Activated effector memory CD4-positive, alpha-beta T cell treated with Interleukin-2 at 50 U/mL for 16 hours (primary cell): ENCODE measurements at places on chromosomes 2 and 18.

DNA sequence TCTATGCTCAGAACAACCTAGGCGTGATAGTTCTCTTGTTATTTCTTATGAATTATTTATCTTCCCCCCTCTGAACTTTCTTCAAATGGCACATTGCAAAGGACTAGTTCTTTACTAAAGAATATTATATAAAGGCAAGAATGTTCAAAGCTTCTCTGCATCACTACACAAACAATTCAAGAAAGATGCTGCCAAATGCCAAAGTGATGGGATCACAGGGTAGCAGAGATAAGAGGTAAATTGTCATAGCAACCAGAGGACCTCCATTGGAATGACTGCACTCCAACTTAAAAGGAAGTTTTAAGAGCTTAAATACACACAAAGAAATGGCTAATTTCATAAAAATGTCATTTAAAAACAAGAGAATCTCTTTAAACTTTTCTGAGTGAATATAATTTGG is 72.8 kb downstream of the AQP4 start:
- DNase-seq = no peak

DNA sequence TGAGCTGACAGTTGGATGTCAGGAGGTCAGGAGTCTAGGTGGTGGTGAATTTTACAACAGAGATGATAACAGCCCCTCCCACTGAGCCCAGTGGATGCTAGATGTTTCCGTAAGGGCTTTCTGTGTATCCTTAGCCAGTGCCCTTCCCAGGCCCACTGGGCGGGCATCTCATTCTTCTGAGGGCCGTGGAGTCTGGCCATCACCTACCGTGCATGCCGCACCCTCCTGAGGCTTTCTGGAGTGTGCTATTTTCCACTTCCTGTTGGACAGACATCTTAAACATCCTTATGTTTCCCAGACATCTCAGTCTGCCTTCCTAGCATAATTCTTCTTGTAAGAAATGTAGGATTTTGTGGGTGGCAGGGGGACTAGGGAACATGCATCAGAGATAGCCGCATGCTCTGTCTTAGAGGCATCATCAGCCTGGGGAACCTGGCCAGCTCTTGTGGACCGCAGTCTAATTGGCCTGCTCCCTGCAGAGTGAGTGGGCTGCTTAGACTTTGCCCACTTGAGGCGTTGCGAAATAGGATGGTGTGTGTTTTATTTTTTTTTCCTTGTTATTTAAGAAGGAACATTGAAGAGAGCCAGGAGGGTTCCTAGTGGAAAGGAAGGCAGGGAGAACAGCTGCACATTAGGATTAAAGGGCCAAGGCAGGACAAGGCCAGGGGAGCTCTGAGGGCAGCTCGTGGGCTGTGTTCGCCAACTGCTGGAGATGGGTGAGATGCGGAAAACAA is 135.8 kb downstream of the SH3RF3 start:
- no peak for DNase-seq

- no peak for DNase-seq
Observed at GRCh38 chr2:28325567-28326468, 66.8 kb upstream of the FOSL2 start.

DNA sequence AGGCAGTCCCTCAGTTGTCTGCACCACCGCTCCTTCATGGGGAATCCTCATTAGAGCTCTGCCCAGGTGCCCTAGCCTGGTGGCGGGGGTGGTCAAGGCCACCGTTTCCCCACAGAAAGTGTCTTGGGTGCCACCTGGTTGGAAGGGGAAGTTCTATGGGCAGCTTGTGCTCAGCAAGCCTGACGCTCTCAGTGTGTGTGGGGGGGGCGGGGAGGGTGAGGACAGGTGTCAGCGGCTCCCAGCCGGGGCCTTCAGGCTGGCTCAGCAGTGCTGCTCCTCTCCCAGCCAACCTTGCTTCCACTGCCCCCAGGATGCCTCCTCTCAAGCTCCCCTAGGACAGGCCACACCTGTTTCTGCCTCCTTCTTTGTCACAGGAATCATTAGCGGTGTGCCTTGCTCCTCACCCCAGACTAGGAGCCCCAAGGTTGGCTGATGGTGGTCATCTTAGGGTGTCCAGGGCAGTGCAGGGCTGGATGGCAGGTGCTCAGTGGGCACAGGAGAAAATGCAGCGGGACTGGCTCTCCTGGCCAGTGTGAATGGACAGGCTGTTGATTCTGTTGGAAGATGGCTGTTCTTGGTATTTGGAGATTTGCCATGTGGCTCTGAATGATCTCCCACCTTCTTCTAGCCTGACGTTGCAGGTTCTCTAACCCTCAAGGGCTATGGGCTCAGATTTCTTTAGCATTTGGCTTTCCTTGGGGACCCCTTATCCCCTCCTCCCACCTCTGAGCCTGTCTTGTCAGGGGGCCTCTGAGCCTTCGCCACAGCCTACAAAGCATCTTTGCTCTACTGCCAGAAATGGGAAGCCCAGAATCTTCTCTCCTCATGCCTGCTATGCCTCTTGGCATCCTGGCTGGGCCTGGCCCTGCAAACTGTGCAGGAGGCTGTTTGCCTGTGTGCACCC is 185.8 kb upstream of the HS6ST1 start:
- no peak for DNase-seq

GRCh38 chr2:128786741-128787478 is 468.2 kb upstream of the HS6ST1 start:
- DNase-seq = no peak

- DNase-seq = no peak
Observed at GRCh38 chr2:176907341-176907740, 305.3 kb upstream of the HNRNPA3 start.

- no peak for DNase-seq
Observed at GRCh38 chr2:29532436-29532835, 388.9 kb downstream of the ALK start.

- DNase-seq = no peak
Observed at GRCh38 chr2:95730813-95731212, 139.0 kb downstream of the TRIM43 start.

GRCh38 chr2:63755216-63755615 is 86.5 kb upstream of the UGP2 start:
- DNase-seq = no peak

DNA sequence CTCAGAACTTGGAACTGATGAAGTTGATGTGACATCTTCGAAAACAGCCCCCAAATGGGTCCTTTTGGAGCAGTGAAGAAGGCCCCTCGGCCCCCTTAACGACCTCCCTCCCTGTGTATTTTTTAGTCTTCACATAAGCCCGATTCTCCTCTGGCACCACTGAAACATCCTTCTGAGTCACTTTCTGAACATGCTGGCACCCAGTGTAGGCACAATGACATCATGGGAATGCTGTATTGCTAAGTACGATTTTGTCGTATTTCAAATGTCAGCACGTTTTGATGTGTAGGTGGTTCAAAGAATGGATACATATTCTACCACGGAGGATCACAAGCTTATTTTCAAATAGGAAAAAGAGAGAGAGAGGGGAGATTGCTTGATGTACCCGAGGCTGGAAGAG is 111.7 kb upstream of the RIOK3 start:
- DNase-seq = no peak

DNA sequence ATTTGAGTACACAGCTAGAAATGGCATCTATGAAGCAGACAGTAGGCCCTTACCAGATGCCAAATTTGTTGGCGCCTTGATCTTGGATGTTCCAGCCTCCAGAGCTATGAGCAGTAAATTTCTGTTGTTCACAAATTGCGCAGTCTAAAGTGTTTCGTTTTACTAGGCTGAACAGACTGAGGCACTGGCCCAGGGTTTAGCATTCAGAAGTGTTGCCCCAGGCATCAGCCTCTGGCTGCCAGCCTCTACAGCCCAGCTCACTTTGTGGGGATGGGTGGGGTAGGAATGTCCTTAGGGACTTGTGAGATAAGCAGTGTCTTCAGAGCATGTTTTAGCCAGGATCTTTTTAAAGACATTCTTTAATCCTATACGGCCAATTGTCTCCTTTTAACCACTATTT is 51.5 kb upstream of the MGAT5 start:
- no peak for DNase-seq

DNA sequence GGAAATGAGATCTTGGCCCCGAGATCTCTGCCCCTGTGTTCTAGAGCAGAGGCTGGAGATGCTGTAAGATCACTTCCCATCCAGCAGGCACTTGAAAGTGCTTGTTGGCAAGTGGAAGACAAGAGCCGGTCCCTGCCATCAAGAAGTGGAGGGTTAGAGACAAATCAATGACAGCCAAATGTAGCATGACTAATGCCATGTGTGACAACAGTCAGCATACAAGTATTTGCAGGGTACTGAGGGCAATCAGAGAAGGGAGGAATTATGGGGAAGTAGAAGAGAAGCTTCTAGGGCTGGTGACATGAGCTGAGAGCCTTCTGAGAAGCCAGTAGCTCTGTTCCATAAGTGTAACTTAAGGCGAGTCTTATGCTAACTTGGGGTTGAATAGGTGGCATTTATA is 58.6 kb downstream of the TMEM17 start:
- no peak for DNase-seq

GRCh38 chr2:237152361-237152760 is 66.7 kb downstream of the COPS8 start:
- DNase-seq = no peak

- DNase-seq = no peak
Observed at GRCh38 chr2:11618708-11619062, 51.3 kb downstream of the NTSR2 start.

DNA sequence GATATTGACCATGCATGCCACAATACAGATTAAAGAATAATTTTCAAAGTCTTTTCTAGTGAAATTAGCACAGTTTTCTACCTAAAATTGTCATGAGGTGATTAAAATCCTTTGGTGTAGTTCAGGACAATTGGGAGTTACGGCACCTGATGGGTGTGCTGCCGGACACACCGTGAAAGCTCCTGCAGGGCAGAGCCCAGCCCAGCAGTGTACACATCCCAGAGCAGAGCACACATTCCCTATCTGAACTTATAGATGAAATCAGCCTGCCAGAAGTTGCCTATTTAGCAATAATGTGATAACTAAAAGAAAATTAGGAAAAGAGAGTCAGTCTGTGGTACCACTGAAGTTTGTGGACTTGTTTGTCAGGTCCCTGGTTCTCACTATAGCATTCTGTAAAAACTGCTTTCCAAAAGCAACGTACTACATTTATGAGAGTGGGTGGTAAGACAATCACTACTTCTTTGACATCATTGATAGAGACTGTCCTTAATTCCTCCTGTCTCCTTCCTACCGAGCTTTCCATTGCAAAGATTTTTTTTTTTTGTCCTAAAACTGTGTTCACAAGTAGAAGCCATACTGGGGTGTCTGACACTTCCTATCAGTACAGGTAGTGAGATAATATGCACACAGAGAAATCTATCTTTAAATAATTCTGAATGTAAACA is 3.4 kb downstream of the CYTIP start:
- DNase-seq = no peak

- no peak for DNase-seq
Observed at GRCh38 chr18:36250827-36251226, 46.7 kb upstream of the FHOD3 start.

DNA sequence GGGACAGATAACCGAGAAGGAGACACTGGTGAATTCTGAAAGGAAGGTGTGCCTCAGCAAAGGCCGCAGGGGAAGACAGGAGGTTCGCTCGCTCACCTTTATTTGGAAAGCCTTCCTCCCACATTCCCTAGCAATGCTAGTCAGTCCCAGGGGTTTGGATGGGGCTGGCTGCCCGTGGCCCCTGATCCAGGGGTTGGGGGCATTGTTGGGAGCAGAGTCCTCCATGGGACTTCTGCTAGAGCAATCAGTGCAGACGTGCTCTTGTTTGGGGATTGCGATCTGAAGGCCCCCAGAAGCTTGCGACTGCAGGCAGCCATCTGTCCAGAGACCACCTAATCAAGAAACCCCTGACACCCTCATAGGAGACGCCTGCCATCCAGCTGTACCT is 6.0 kb upstream of the CYP27C1 start:
- no peak for DNase-seq

DNA sequence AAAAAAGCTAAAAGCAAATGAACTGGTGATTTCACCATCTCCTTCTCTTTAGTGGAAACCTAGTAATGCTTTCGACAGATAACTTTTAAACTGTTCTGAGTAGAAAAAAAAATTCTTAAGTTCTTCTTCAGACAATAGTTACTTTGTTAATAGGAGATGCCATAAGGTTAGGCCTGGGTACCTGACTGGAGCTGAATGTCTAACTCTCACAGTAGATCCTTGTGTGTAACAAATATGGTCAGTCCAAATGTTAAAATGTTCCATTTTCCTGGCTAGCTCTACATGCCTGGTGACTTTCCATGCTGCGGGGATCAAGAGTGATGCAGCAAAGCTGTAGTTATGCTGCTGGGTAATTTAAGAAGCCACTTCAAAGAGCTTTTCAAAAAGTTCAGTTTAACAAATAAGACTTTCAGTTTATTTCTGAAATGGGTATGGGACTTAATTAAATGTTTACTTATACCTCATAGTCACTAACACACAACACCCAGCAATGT is 264.0 kb upstream of the SESTD1 start:
- DNase-seq = no peak

GRCh38 chr2:71153585-71154224 is 23.3 kb downstream of the MPHOSPH10 start:
- DNase-seq = no peak

DNA sequence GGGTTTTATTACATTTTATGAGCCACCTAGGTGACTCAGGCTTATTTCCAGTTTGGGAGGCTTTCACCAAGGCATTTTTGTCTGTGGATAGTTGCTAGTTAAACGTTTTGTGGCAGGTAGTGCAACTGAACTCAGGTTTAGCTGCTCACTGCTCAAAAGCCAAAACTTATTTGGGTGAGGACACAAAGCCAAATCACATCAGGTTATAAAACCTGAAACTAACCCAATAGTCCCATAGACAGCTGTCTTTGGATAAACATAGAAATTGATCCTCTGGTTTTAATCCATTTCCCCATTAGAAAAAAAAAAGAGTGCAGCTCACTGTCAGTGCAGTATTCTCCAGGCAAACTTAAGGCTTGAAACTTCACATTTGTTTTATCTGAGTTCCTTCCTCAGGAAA is 362.6 kb upstream of the TFPI start:
- no peak for DNase-seq

DNA sequence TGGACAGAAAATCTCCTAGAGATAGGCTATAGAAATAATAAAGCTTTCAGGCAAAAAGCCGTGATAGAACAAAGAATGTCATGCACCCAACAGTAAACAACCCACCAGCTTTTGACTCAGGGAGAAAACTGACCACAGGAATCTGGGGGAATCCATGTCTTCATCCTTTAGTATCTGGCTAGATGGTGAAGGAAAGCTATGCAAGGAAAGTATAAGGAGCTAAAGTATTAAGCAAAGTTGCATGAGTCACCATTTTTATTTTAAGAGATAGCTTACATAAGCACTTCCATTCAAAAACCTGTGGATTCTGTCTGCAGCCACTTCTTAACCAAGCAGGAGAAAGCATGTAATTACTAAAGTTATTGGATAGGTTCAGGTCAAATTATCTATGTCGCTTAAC is 363.8 kb downstream of the LRP1B start:
- DNase-seq = no peak

- no peak for DNase-seq
Observed at GRCh38 chr2:75375646-75376582, 176.6 kb upstream of the TACR1 start.

GRCh38 chr18:8808001-8808400 is 102.6 kb downstream of the MTCL1 start:
- DNase-seq = no peak

- DNase-seq = no peak
Observed at GRCh38 chr2:220226076-220226475, 598.6 kb downstream of the SLC4A3 start.

- no peak for DNase-seq
Observed at GRCh38 chr2:68907232-68907919, 36.2 kb upstream of the BMP10 start.

- peak; percentile 30 for DNase-seq
Observed at GRCh38 chr18:77061946-77062517, 70.6 kb downstream of the MBP start.

GRCh38 chr2:232269867-232270266 is 108.7 kb upstream of the ALPP start:
- DNase-seq = no peak
